ENCODE measurements at places on chromosomes 3 and 15. TPM values are rescaled to one million over a fixed set of nuclear protein-coding genes. Genes with fewer than 3 reads are reported as not detected.

Gene SNTN
- not detected for total RNA-seq

Gene ENTPD3
- total RNA-seq: 3.0 TPM

DNA sequence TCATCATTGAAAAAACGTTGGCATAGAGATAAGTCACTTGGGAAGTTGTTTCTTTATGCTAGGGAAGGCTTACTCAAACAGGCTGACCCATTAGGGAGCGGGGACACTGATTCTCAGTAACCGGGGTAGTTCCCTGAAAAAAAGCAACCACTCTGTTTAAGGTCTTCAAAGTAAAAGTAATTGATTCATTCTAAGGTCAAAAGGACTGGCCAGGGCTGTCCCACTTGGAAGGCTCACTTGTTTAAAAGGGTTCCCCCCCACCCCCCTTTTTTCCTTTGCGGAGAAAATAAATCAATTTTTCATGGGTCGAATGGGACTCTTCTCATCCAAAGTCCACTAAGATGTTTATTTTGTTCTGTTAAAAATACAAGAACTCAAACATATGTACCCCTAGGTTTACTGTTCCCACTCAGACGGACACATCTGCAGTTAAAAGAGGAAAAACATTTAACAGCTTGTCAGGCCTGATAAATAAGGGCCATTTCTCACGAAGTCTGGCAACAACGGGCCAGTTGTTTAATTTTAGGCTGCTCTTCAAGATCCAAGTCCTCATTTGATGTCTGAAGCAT, 53.0 kb downstream of the ARHGEF3 start:
- DNase-seq: no peak

- no peak for DNase-seq
Measured at GRCh38 chr3:130340766-130341165, 4.7 kb upstream of the COL6A5 start.

DNA sequence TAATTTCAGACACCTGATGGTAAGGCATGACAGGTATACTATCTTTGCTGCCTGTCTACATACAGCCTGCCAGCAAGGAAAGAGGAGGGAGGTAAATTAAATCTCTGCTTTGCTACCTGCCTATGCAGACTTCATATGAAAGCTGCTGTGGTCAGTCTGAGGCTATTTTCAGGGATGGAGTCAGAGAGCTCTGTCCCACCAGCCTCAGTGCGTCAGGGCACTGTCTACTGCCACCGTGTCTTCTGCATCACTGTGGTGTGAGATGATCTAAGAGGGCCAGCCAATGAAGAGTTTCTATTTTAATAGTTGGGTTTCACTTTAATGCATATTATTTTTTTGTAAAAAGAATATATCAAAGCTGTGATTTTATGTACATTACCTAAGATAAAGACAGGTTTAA, 125.6 kb downstream of the CADPS start:
- DNase-seq: no peak

GRCh38 chr15:95043933-95044313, 812.6 kb downstream of the MCTP2 start:
- no peak for DNase-seq

Data from tongue (tissue), 3 donors.